ENCODE measurements at places on chromosomes 11 and 22.

DNA sequence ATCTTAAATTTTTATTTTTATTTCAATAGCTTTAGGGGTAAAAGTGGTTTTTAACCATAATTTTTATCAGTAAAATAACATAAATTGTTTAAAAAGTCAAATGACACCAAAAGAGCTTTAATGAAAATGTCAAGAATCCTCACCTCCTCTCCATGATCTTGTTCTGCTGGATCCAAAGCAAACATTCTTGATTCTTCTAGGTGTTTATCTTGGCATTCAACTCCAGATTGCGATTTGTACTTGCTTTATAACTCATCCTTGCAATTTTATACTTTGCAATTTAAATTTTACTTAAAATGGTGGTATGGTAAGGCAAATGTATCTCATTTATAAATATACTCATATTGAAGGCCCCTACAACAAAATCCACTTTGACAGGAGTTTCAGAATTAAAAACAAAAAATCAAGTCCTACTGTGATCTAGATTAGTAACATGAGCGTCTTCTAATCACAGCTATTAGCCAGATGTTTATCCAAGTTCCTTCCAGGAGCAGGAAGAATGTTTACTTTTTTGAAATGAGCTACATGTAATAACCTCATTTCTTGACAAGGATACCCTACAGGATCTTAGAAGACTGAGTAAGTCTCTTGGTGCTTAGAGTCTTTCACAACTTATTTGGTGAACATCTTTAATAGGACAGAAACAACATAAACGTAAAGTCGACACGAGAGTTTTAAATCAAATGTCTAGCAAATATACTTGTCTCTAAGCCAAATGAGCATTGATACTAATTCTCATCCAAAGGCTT lies 72.4 kb upstream of the CARD18 start:
- DNase-seq = peak; percentile 51

- no peak for DNase-seq
These were observed 66.5 kb upstream of the ALX4 start for GRCh38 chr11:44376423-44376822.

GRCh38 chr22:49966774-49967705 lies 6.5 kb downstream of the PIM3 start:
- DNase-seq = no peak

DNA sequence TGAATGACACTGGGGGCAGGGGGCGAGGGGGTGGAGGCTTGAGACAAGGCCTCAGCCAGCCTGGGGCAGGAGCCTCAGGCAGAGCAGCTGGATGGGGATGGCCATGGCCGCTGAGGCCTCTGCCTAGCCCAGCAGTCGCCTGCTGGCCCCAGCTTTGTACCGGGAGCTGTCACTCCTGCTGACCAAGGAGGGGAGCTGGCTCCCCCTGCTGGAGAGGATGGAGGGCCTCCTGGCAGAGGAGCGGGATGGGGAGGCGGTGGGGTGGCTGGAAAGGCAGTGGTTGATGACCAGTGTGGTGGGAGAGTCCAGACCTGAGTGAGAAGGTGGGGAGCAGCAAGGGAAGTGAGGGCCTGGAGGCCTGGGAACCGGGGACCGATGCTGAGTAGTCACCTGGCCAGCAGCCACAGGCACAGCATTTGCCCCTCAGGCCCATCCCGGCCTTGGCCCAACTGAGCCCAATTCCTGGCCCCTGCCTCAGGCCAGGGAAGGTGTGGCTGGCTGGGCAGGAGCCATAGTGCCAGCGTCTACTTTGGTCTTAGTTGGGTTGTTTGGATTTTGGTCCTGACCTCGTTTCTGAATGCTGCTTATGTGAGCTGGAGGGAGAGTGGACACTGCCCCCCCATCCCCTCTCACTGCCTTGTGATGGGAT lies 6.0 kb upstream of the SUSD2 start:
- DNase-seq = no peak

- DNase-seq = no peak
These were observed 6.1 kb upstream of the CRYBB3 start for GRCh38 chr22:25193548-25193947.

- no peak for DNase-seq
These were observed 6.4 kb downstream of the MARK2 start for GRCh38 chr11:63845303-63845702.

GRCh38 chr11:27786331-27786730 lies 86.1 kb upstream of the BDNF start:
- DNase-seq = no peak

DNA sequence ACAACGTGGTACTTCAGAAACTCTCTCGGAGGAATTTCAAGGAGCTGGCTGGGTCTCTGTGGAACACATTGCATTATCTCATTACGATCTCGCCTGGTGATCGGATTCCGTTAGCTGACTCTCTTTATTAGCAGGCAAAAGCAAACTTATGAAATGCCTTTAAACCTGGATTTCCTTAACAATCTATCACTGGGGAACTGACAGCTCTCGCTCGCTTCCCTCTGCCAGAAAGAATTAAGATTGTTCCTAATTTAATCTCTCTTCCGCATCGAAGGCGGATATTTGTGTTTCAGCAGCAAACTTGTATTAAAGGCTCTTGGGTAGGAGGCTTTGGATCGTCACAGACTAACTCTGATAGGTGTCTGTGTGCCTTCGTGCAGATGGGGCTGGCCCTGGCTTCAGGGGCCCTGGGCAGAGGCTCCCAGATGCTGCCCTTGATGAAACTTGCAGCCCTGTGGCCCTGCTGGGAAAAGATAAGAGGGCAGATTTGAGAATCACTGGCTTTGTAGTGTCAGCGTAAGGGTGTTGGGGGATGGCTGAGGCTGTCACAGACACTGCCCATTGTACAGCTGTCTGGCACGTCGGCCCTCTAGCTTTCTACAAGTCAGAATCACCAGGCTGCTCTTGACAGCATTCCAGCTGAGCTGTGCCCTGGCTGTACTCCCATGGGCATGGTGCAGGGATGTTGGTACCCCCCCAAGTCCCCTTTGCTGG lies 162.2 kb upstream of the NECTIN1 start:
- DNase-seq = no peak

- DNase-seq = no peak
These were observed 997 bp upstream of the CDHR5 start for GRCh38 chr11:625636-626268.

- DNase-seq = no peak
These were observed at the start of gene FXYD2 for GRCh38 chr11:117824571-117825537. Gene FXYD2, minus strand, starts transcription at chr11:117824744. Its CDS starts 66 bp downstream, at chr11:117824678.

DNA sequence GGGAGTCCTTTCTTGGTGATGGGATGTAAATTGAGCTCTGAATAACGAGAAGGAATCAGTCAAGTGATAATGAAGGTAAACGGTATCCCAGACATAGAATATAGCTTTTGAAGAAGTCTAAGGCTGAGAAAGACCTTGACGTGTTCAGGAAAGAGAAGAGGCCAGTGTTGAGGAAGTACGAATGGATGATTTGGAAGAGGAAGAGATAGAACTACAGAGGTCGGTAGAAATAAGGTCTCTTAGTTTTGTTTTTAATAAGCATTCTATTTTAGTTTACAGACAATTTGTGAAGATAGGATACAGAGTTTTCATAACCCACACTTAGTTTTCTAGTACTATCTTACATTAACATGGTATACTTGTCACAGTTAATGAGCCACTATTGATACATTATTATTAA lies 1598.1 kb downstream of the FAM181B start:
- DNase-seq = no peak

- DNase-seq = peak; percentile 15
These were observed 1190.3 kb upstream of the RAG2 start for GRCh38 chr11:37788141-37788877.

GRCh38 chr11:111585371-111585770 lies 16.9 kb upstream of the SIK2 start:
- no peak for DNase-seq

GRCh38 chr22:31230155-31230870 lies 18.2 kb downstream of the LIMK2 start:
- DNase-seq = no peak

DNA sequence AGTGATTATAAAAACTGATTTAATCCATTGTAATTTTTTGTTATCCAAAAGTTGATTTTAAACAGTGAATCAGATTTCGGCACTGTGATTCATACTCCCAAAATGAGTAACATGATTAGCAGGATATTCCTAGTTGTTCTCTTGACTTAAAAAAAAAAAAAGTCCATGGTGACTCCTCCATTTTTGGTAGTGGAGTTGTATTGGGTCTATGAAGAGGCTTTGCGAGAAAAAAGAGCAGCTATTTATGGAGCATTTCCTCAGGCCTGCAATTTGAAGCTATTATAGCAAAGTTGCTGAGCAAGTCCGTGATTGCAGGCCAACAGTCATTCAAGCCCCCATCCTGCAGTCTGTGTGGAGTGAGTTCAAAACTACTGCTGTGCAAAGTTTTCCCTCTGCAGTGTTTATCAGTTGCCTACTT lies 28.8 kb downstream of the YAP1 start:
- no peak for DNase-seq

DNA sequence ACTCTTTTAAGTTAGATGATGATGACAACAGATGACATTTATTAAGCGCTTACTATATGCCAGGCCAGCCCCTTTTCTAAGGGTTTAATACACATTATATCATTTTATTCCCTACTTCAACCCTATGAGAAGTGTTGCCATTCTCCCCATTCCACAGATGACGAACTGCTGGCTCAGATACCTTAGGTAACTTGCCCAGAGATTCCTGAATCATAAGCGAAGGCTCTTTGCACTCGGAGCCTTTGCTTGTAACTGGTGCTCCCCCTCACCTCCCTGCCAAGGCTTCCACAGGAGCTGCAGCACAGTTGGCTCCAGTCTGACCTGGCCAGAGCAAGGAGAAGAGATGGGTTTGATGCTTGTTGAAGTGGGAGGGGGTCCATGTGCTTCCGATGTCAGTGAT lies 43.0 kb downstream of the DBX1 start:
- no peak for DNase-seq

- DNase-seq = no peak
These were observed 34.6 kb downstream of the A4GALT start for GRCh38 chr22:42685941-42686653.

- DNase-seq = no peak
These were observed 1.3 kb downstream of the HIRA start for GRCh38 chr22:19429950-19430889.

DNA sequence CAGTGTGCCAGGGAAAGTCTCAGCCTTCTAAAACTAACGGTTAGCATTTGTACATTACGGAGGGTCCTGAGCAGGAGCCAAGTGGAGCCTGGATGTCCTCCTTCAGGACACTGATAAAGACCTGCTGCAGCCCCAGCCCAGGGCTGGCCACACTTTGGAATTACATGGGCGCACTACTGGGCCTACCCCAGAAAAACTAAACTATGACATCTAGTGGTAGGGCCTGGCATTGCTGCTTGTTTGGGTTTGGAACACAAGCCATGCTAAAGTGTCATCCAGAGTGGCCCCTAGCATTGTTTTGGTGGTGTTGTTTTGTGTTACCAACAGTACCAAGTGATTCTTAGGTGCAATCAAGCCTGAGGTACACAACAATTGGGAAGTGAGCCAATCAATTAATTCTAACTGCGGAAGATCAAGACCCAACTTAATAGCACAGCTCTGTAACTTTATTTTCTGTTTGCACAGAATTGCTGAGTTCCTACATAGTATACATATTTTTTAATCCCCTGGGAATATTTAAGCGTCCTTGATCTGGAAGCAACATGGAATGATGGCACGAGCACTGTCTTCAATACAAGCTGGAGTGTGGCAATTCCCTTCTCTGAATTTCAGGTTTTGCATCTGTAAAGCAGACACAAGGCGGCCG lies 340.7 kb downstream of the LARGE1 start:
- DNase-seq = peak; percentile 12

GRCh38 chr11:59728154-59728553 lies 14.5 kb upstream of the OR10V1 start:
- DNase-seq = no peak

- no peak for DNase-seq
These were observed 20.0 kb downstream of the MARK2 start for GRCh38 chr11:63858628-63859550.

- DNase-seq = no peak
These were observed 8.3 kb downstream of the TST start for GRCh38 chr22:37010976-37011375.

DNA sequence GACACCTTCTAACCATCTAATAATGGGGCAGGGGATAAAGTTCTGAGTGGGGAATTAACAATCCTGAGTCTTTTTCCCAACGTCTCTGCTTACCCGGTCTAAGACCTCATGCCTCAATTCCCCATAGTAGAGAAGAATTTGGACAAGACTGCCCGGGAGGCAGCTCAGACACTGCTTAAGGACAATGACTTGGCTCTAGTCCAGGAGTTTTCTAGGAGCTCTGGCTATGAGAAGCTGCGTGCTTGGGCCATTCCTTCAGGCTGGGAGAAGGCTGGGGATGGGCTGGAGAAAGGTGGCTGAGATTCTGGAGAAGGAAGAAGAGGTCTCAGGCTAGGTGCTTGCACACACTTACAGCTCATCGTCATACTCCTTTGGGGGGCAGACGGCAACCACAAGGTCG lies 19.8 kb upstream of the ABCC8 start:
- DNase-seq = no peak

GRCh38 chr11:120034176-120034875 lies 103.6 kb downstream of the TRIM29 start:
- no peak for DNase-seq

GRCh38 chr22:28507896-28508295 lies 171.7 kb downstream of the TTC28 start:
- no peak for DNase-seq

DNA sequence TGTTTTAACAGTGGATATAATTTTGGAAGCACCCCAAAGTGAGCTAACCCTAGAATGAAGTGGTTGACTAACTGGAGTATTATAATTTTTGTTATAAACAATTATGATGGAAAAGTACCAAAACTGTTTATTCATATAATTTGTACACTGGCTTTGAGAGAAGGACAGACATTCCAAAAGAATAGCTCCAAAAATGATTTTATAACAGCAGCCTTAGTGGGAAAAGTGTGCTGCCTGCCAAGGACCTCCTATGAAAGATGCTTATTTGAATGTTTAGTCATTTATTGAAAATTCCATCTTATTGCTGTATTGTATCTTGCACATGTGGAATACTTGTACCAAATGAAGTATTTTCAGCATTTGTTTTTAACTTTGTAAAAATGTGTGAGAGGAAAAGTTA lies 169.8 kb downstream of the GUCY1A2 start:
- DNase-seq = no peak

All from smooth muscle cell of the brain vasculature (primary cell).